ENCODE measurements at places on chromosomes 11 and 22. TPM values are rescaled to one million over a fixed set of nuclear protein-coding genes. Genes with fewer than 3 reads are reported as not detected.

Gene FOSL1
- total RNA-seq: 22.2 TPM

Gene CCND1
- 332 TPM for total RNA-seq

Gene UCP3
- total RNA-seq: 0.36 TPM

Gene PACSIN3
- total RNA-seq: 37.8 TPM

Gene CABP2
- total RNA-seq: not detected

Gene PLEKHA7
- total RNA-seq: 0.61 TPM

Gene CD3E
- total RNA-seq: not detected

Gene ZFTA
- 22.9 TPM for total RNA-seq

Gene ELMOD1
- total RNA-seq: 0.16 TPM

Gene LINC01488
- total RNA-seq: not detected

Gene CERK
- 35.5 TPM for total RNA-seq

Gene SYT7
- 0.65 TPM for total RNA-seq

Gene RTN4RL2
- 0.49 TPM for total RNA-seq

Gene PLAAT5
- not detected for total RNA-seq

Gene SLC29A2
- 0.81 TPM for total RNA-seq

Gene HNRNPUL2
- 7.5 TPM for total RNA-seq

Gene RAB38
- 1.7 TPM for total RNA-seq

Gene CD3D
- not detected for total RNA-seq

Gene A4GALT
- 7.5 TPM for total RNA-seq

Gene CRYBB3
- total RNA-seq: not detected

Gene MEI1
- 0.73 TPM for total RNA-seq

Gene CRACR2B
- total RNA-seq: 0.32 TPM

Gene IGF2
- total RNA-seq: 1.9 TPM

Gene FAM83F
- total RNA-seq: under 0.01 TPM

Gene PGA3
- total RNA-seq: 2.9 TPM

Gene OR8H2
- not detected for total RNA-seq

Gene RAB3IL1
- total RNA-seq: 19.0 TPM

Gene PRRG4
- total RNA-seq: 0.65 TPM

Gene POLD3
- 9.6 TPM for total RNA-seq

Gene DDT
- total RNA-seq: 48.4 TPM

Gene PKDREJ
- total RNA-seq: not detected

Gene GGTLC2
- not detected for total RNA-seq

Gene SCN4B
- under 0.01 TPM for total RNA-seq

Gene ALDH3B1
- 70.8 TPM for total RNA-seq

Gene SLC22A6
- total RNA-seq: not detected

Gene SYT8
- total RNA-seq: 1.1 TPM

Measured in hair follicle dermal papilla cell (primary cell).